Mucosa of descending colon (tissue), 3 donors: ENCODE measurements at places on chromosomes 1 and 21. TPM values are rescaled to one million over a fixed set of nuclear protein-coding genes. Genes with fewer than 3 reads are reported as not detected.

DNA sequence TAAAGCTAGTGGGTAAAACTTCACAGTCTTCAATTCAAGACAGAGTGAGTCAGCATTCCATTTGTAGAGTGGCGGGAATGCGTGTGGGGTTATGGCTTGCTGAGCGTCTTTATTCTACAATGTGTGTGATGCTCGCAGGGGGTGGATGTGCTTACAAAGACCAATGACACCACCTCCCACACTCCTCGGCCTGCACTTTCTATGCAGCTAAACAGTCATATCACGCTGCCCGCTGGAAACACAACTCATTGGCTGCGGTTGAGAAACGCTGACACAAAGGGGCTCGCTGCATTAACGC lies 298.5 kb downstream of the PCP4 start:
- no peak for DNase-seq

The CNIH3 gene
- total RNA-seq, result 1.0 TPM

- DNase-seq, result no peak
Measured at GRCh38 chr1:58780411-58780810, 3.4 kb downstream of the JUN start.

DNA sequence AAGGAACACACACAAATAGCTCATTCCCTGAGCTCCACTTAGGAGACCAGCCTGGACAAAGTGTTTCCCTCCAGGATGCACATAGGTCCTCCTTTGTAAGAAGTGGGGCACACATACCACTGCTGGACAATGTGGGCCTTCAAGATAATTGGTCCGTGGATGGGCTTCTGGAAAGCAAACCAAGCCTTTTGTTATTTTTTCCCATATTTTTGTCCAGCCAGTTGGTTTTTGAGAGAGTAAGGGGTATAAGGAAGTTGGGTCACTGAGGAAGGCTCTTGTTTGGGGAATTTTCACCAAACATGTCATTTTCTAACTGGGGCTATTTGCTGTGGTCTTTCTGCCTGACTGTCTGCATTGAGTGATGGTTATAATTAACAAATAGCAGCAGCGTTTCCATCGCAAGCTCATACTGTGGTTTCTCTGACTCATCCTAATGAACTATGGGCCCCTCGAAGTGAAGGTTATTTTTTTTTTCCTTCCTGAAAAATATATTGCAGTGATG lies 306.3 kb upstream of the DUSP10 start:
- DNase-seq, result no peak

The SHE gene
- 6.0 TPM for total RNA-seq

The KCNJ6 gene
- total RNA-seq, result 0.19 TPM

The OLFML2B gene
- 29.6 TPM for total RNA-seq

The PPP1R8 gene
- 29.1 TPM for total RNA-seq

DNA sequence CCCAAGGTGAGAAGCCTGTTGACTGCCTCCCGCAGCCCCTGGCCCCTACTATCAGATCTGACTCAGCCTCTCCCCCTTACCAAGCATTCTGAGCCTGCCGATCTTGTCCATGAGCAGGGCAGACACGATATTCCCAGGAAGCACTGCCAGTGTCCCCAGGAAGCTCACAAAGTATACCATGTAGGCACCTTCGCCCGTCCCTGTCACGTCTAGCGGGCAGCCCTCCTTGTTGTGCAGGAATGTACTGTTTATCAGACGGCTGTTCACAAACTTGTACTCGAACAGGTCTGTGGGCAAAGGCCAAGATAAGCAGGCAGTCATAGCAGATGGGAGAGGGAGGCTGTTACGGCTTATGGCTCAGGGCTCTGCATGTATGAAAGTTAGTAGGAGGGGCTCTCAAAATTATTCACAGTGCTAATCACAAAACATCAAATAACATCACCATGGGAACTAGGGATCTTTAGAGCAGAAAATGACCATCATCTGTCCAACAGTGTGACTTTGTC lies 7.3 kb downstream of the BOLA1 start:
- DNase-seq, result no peak

- DNase-seq, result no peak
Measured at GRCh38 chr1:2642131-2642559, 9.3 kb upstream of the MMEL1 start.

The SH3D21 gene
- 12.3 TPM for total RNA-seq

DNA sequence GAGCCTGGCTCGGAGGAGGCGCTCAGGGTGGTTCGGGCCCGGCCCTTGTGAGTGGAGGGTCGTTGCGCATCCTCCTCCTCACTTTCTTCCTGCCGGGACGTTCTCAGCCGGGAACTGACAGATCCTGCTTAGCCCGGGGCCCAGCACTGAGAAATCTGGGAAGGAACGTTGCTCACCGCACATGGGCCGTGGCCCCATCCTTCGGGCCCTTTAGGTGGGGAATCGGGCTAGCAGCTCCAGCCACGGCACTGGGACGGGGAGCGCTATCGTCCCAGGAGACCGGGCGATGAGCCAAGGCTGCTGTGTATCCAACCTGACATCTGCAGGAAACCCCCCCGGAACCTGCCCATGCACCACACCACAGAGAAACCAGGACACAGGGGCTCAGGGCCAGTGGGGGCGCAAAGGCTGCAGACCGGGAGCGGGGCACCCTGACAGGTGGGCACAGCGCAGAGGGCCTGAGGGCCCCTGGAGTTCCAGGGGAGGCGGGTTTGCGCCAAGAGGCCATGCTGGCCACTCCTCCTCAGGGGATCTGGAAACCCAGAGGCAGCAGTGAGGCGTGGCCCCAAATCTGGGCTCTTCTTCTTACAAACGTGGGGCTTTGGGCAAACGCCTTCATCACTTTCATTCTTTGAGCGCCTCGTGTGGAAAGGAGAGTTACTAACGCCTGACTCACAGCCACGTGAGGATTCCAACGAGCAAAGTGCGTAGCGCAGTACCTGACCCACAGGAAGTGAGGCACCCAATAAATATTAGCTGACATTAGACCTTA lies at the start of gene SH2D5:
Gene SH2D5, minus strand, starts transcription at position 116 of the 772 bp plus-strand sequence. CDS start 4,659 bp downstream, outside the sequence.
- no peak for DNase-seq

DNA sequence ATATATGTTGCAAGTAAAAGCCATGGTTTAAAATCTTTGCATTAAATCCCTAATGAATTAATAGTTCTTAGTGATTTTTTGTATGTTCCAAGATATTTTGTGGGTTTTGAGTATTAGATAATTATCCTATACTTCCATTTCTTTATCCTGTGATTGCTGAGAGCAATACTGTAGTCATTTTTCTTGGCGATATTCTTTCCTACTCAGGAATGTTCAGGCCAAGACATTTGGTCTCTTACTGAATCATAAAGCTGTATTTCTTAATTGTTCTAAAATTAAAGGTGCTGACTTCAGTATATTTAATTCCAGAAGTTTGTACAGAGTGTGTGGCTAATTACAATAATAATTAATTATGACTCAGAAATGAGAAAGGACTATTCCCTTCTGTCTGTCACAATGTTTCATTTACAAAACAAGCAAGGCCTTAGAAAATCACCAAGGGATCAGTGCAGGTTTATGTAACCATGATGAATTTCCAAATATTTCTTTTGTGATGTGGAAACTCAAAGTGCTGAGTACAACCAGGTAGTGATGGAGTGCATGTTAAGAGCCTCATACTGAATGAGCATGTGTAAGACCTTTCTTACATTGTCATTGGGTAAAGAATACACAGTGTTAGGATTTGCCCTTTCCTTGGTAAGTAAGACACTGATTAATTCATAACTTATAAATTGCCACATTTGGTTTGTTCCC lies 161.2 kb downstream of the HMCN1 start:
- no peak for DNase-seq

DNA sequence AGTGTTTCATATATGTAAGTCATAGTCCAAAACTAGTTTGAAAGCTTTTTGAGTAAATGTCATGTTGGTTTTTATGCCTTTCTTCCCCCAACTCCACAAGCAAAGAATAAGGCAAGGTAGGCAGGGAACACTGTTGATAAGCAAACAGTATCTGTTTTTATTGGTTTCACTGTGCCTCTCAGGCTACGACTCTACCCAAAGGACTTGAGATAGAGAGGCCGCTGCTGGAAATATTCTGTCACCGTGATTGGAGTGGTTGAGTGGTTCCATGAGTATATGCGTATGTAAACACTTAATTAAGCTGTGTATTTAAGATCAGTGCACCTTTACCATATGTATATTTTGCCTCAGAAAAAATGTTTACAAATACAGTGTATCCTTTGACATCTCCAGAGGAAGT lies 138.1 kb upstream of the KIF26B start:
- no peak for DNase-seq

The LCE1F gene
- total RNA-seq, result not detected

DNA sequence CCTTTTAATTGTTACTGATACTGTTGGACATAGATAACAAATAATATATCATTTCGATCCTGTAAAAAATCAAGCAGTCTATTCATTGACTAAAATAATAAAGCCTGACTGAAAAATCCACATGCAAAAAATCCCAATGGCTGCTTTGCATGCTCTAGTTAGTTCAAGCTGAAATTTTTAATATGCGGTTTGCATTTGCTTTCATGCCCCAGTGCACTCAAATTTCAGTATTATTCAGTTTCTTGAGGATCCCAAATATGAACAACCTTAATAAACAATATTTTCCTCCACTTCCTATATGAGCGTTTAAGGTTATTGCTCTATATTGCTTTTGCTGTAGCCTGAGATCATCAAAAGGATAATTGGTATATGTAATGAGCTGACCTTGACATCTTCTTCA lies 75.1 kb upstream of the DPH5 start:
- no peak for DNase-seq

- DNase-seq, result no peak
Measured at GRCh38 chr1:42924851-42925760, 33.6 kb downstream of the SLC2A1 start.

DNA sequence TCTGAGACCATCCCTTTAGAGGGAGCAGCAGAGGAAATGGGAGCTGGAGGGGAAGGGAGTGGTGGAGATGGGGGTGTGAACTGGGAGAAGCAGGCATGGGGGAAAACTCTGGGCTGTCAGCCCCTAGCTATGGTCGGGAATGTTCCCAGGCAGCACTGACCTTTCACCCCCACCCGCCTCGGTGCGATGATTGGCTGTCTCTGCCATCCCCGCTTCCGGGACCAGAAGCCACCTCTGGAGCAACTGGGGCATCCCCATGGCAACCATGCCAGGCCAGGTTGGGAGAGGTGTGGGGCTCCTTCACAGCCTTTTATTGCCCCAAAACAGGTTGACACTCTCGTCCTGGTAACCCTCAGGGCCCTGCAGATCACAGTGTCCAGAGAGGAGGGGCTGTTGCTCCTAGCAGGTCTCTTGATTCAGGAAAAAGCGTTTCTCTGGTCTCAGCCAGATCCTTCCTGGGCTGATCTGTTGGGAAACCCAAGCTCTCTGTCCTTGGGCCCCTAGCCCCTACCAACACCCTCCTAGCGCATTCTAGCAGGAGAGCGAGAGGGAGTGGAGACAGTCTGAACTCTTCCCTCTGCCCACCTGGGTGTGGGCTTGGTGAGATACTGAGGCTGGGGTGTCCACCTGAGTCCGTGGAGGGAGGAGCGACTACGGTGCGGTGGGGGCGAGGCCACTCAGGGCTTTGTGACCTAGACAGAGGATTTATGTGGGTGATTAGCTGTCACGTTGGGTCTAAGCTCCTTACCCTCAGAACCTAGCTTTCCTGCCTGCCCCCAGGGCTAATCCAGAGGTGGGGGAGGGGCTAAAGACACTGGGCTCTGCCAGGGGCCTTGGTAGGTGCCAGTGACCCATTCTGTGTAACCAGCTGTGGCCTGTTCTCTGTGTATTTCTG lies 12.2 kb upstream of the SLC6A9 start:
- DNase-seq, result no peak

- DNase-seq, result no peak
Measured at GRCh38 chr1:185598332-185598731, 135.9 kb upstream of the HMCN1 start.

- DNase-seq, result peak; percentile 87
Measured at GRCh38 chr1:12166834-12167492, at the start of gene TNFRSF1B. TSS of gene TNFRSF1B (plus strand) at chr1:12166991. CDS start at chr1:12167092, 101 bp downstream.

The PWP2 gene
- total RNA-seq, result 4.5 TPM

DNA sequence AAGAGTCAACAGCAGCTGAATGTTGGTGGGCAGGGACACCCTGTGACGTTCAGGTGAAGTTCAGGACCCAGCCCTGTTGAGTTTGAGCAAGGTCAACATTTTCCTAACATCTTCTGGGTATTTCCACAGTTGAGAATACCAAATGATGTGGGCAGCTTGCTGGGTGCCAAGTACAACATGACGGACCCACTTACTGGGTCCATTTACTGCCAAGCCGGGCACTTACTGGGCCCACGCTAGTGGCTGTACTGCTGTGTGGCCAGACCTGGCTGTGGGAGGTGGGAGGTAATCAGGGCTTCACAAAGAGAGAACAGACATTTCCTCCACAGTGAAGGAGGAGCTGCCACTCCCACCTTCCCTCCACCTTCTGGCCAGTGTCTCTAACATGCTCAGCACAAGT lies 99.2 kb downstream of the PSMG1 start:
- DNase-seq, result no peak

- no peak for DNase-seq
Measured at GRCh38 chr1:55064861-55065263, 25.5 kb downstream of the PCSK9 start.

The MYOG gene
- not detected for total RNA-seq

DNA sequence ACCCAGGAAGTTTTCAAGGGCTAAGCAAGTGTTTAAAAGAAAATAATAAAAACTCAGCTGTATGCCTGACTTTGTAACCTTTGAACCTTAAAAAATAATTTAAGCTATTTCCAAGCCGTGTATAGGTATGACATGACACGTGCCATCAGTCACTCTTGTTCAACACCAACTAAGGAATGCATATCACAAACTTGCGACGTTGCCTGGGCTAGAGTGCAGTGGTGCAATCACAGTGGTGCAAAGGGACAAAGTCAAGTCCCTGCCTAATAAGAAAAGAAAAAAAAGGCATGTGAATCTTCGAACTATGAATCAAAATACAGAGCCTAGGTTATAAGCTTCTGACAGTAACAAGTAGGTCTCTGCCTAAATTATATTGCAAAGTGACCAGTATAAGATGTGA lies 79.2 kb downstream of the SMYD2 start:
- no peak for DNase-seq

DNA sequence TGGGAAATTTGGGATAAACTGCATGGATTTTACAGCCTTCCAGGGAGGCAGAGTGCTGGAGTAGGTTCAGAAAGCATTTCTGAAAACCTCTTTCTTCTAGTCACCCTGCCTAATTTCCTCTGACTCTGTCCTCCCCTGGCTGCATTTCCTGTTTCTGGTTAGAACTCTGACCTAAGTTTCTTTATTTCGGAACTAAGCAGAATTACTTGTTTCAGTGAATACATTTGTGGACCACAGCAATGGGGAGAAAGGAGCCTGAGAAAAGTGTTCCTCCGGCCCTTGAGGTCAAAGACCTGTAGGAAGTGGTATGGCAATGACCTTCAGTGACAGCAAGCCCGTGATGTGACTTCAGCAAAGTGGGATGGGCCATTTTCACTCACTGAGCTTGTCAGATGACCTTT lies 173.4 kb upstream of the RUNX1 start:
- DNase-seq, result no peak

- no peak for DNase-seq
Measured at GRCh38 chr21:43645976-43646375, 13.3 kb downstream of the HSF2BP start.

DNA sequence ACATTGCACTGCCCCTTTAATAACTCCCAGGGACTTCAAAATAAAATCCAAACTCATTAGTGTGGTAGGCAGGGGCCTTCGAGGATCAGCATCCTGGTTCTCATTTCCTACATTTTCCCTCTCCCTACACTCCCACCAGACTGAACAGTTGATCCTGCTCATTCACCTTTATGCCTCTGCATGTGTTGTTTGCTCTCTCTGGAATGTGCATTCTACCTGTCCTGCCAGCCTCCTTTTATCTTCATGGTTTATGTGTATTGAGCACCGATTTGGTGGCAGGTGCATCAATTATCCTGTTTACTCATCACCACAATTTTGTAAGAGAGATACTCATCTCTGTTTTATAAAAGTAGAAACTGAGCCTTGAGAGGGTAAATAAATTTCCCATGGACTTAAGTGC lies 125.0 kb downstream of the ADSS2 start:
- DNase-seq, result no peak

- DNase-seq, result no peak
Measured at GRCh38 chr1:87665151-87665550, 336.5 kb downstream of the LMO4 start.

The RHD gene
- total RNA-seq, result not detected
